ENCODE measurements at places on chromosomes 3 and 15. TPM values are rescaled to one million over a fixed set of nuclear protein-coding genes. Genes with fewer than 3 reads are reported as not detected.

LRRC31 gene
- not detected for total RNA-seq

TLR9 gene
- 0.52 TPM for total RNA-seq

CMTM8 gene
- 2.1 TPM for total RNA-seq

DNA sequence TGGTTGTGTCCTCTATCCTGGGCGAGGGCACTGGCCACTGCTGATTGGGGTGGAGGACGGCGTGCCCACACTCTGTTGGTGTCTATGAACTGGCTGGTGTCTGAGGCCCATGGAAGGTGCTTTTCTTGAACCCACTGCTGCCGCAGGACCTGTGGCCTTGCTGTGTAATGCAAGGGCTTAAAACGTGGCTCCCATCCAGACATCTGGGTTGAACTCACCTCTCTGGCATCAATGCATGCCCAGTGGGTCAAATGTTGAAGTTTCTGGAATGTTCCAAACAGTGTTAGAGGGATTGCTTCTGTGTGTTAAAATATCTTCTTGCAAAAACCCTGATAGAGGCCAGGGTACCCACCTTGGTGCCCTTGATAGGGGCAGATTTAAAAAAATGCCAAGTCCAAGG, 42.6 kb downstream of the FAM3D start:
- DNase-seq, result no peak

GRCh38 chr3:77524463-77524862, 484.6 kb downstream of the ROBO2 start:
- DNase-seq, result no peak

GRCh38 chr15:94761574-94761973, 530.2 kb downstream of the MCTP2 start:
- DNase-seq, result no peak

DNA sequence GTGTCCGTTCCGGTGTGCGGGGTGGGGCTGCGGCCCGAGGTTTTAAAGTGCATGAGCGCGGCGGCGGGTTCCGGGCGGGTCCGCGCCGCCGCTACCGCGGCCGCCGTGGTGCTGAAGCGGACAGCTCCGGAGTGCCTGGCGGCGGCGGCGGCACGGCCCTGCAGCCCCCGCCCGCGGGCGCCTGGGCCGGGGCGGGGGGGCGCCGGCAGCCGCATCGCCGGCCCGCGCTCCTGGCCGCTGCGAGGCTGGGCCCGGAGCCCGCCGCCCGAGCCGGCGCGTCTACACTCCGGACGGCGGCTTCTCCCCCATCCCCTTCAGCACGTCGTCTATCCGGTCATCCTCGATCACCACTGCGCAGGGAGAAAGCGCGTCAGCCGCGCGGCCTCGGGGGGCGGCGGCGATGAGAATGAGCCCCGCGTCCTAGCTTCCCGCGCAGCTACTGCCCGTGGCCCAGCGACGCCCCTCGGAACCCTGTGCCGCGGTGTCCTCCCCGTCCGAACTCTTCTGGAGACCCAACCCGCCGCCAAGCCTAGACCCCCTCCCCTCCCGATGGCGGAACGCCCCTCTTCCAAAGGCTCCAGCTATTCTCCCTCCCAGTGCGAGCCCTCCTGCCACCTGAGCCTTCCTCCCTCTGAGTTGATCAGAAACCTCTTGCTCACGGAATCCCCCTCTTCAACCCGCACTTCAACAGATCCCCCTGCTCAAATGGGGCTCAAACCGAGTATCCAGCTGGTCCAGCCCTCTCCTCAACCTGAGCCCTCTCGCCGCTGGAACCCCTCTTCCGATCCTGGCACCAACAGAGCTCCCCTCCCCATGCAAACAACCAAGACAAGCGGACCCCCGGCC, 1.3 kb downstream of the CAMK2N2 start:
- DNase-seq, result peak; percentile 49
